NCI-H345 (cell line): ENCODE measurements at places on chromosomes 1 and 21.

GRCh38 chr1:180893614-180894013 is 19.1 kb upstream of the KIAA1614 start:
- no peak for DNase-seq

- no peak for DNase-seq
These were observed 185.8 kb downstream of the CAMTA1 start for GRCh38 chr1:6971048-6971447.

- DNase-seq, result no peak
These were observed 24.6 kb downstream of the SORT1 start for GRCh38 chr1:109373126-109373525.

DNA sequence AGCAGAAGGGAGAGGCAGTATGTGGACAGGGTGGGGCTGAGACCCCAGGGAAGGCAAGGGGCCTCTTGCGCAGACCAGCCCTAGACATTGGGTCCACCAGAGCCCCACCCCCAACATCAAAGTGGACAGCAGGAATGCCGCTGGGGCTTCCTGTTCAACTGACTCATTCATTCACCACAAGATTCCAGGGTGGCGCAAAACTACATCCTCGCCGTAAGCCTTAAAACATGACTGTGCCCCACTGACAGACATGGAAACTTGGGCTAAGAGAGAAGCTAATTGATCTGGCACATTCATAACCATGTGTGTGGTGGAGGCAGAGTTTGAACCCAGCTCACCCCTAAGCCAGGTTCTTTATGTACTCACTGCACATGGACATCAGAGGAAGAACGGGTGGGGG is 14.0 kb downstream of the COL16A1 start:
- DNase-seq, result no peak

DNA sequence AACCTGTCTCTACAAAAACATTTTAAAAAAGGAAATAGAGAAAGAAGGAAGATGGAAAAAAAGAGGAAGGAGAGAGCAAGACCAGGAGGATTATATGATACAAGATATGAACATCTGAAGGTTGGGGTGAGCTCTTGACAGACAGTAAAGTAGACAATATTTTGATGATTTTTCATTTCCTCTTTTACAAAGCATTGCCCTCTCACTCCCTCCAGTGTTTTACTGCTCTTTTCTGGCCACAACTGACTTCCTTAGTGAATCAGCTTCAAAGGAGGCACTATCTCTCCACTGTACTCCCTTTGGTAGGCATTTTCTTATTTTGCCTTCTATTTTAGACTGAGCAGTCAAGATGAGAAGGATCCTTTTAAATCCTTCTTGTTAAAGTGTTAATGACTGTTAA is 296.7 kb downstream of the KCTD3 start:
- no peak for DNase-seq

DNA sequence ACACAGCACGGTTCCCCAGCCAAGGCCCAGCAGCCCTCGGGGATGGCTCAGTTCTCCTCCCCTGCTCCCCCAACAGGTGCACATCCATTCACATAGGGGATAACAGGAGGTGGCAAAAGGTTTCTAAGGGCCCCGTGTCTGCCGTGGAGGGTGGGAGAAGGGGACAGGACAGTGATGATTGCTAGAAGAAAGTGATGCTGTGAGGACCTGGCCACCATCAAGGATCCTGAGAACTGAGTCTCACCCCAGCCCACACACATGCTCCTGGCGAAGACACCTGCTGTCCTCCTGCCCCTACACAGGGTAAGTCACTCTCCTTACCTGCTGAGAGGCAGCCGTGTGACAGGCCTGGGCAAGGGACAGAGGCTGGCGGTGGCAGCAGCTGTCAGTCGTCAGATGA is 54.5 kb downstream of the GNG4 start:
- DNase-seq, result no peak

DNA sequence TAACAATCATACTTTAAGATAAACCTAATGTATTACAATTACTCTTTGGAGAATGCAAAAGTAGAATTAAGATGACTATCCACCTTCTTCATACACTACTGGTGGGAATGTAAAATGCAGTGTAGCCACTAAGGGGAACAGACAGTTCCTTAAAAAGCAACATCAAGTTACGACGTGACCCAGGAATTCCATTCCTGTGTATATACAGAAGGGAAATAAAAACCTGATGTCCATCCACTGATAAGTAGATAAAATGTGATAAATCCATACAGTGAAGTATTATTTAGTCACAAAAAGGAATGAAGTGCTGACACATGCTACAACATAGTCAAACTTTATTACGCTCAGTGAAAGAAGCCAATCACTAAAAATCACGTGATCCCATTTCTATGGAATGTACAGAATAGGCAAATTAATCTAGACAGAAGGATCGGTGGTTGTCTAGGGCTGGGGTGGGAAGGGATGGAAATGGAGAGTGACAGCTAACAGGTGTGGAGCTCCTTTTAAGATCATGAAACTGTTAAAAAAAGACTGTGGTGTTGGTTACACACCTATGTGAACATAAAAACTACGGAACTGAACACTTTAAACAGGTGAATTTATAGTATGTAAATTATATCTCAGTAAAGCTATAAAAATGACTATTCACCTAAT is 42.1 kb downstream of the NRIP1 start:
- no peak for DNase-seq

GRCh38 chr1:154157520-154158306 is 2.8 kb upstream of the NUP210L start:
- DNase-seq, result peak; percentile 15

GRCh38 chr1:236151739-236152424 is 9.5 kb downstream of the GPR137B start:
- no peak for DNase-seq

DNA sequence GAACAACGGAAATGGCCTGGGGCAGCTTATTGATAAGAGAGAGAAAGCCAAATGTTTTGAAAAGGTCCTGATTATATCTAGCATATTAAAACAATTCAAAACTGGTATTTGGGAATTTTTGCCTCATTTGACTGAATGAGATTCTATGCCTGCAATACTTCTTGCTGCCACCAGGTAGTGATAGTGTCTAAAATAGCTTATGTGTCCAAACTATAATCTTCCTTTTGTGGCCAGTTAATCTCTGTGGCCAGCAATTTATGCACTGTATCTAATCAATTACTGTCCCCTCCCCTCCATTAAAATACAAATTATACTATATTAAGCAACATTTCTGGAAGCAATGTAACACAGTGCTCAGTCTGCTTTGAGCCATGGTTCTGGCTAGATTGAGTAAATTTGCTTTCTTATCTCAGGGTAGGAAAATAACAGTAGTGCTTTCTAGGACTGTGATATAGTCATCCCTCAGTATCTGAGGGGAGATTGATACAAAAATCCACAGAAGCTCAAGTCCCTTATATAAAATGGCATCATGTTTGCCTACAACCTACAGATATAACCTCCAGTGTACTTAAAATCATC is 91.8 kb downstream of the FOXD2 start:
- no peak for DNase-seq

- no peak for DNase-seq
These were observed 207.2 kb downstream of the PBX1 start for GRCh38 chr1:164765992-164766720.

DNA sequence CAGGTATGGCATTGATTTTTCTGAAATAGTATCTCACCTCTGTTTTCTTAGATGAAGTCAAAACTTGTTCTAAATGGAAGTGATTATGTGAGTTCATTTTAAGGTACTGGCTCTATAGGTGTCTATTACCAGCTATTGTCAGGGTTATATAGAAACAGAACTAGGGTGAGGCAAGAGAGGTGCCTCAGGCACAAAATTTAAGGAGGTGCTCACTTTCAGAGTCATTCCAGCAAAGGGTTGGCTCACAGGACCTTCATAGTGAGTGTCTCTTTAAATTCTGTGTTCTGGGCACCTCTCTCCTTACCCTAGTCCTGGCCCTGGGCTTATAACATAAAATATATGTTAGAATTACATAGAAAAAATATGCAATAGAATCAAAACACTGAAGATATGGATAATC is 49.3 kb downstream of the KIAA0319L start:
- DNase-seq, result no peak

GRCh38 chr21:15625363-15625762 is 104.4 kb upstream of the USP25 start:
- no peak for DNase-seq

- DNase-seq, result peak; percentile 14
These were observed 72.8 kb downstream of the XCL2 start for GRCh38 chr1:168470901-168471431.

- no peak for DNase-seq
These were observed 51.0 kb downstream of the MYSM1 start for GRCh38 chr1:58648842-58649241.

- no peak for DNase-seq
These were observed 4.8 kb downstream of the CAPN2 start for GRCh38 chr1:223717123-223717522.
